ENCODE measurements at places on chromosomes 2 and 18.
A peak's percentile ranks its signal among the peaks of the same experiment; 100 is the strongest.

GRCh38 chr18:60069145-60069544 is 169.3 kb downstream of the PMAIP1 start:
- DNase-seq, result no peak

DNA sequence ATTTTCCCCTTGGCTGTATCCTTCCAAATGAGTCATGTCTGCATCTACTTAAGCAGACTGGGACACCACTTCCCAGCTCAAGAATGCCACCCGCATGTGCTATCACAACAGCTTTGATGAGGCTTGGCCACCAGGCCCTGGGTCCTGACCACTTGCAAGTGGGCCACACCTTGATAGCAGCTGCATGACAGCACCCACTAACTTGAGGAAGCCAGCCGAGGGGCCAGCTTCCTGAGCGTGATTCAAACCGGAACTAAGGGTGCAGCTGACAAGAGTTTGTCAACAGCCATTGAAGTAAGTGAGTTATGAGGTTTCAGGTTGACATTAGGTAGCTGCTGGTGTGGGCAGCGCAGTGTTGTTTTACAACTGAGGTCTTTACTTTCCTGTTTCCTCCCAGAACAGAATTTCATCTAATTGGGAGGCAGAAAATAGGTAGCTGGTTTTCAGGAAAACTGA is 54.4 kb downstream of the EPHA4 start:
- no peak for DNase-seq

DNA sequence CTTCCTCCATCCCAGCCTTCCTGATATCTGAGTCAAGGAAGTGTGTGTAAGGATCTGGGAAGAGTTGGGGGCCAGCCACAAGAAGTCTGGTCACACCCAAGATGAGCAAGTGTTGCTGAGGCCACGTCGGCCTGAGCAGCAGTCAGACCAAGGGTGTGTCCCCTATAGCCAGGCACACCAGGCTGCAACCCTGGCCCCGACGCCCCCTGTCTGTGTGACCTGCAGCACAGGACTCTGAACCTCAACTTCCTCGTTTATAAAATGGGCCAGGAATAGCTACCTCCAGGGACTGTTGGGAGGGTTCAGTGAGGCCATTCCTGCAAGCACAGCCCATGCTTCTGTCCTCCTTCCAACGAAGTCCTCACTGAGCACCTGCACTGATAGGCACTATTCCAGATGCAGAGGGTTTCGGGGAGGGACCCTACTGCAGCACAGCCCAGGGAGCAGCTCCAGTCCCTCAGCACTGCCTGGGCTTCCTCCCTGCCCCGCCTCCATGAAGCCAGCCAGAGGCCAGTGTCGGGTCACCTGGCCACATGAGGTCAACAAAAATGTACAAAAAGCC is 13.3 kb downstream of the LIMS2 start:
- DNase-seq, result no peak

- DNase-seq, result no peak
Measured at GRCh38 chr2:15737314-15738224, 145.9 kb downstream of the DDX1 start.

DNA sequence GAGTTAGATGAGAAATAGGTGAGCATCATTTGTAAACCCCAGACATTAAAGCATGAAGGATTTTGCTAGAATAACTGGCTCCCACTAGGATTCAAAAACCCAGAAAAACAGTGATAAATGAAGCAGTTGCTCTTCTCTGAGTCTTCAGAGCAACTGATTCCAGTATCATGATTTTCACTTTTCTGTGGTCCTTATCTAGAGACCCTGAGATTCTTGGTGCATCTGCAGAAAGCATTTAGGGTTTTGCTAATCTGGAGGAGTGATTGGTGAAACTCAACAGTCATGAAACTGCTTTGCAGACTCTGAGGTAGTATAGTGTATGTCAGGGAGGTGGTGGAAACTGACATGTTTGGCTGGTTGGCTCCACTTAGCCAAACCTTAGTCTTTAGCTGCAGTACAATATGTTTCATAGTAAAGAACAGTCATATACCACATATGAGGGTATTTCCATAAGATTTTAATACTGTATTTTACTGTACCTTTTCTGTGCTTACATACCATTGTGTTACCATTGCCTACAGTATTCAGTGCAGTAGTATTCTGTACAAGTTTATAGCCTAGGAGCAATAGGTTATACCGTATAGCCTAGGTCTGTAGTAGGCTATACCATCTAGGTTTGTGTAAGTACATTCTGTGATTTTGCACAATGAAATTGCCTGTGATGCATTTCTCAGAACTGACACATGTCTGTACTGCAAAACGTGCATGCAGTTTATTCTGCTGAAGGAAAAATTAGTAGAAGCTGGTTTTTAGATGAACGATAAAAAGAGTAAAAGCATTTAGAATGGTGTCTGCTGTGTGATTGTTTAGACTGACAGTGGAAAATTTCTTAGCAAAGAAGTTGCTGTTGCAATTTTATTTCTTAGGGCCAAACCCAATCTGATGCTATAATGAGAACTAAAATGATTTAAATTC is 23.8 kb downstream of the EML4 start:
- DNase-seq, result peak; percentile 18

GRCh38 chr2:149084924-149085795 is 46.7 kb downstream of the LYPD6B start:
- DNase-seq, result peak; percentile 14

DNA sequence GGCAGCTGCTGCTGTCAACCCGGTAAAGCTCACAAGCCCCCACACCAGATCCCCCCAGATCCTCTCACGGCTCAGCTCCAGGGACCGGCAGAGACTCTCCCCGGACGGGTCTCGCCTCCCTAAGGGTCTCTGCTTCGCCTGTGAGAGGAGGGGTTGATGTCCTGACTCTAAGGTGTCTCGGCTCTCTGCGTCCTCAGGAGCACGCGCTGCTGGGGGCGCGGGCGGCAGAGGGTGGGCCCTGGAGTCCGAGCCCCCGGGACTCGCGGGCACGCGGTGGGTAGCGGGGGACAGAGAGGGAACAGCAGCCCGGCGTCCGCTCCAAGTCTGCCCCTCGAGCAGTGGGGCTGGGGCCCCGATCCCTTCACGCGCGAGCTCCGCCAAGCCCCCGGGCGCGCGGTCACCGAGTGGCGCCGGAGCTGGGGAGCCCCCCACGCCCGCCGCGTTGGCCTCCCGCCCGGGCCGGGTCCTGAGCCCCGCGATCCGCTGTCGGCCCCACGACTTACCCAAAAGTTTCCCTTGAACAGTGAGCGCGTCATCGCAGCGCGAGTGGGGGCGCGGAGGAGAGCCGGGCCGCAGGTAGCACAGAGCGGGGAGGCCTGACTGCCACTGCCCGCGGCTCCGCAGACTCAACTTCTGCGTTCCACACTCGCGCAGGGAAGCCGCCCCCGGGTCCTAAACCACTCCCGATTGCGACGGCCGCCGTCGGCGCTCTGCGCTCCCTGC is at the start of gene PSTPIP2:
TSS of gene PSTPIP2 (minus strand) at position 608 of the 723 bp plus-strand sequence. CDS start at position 536, 72 bp downstream.
- DNase-seq, result peak; percentile 67

- DNase-seq, result peak; percentile 74
Measured at GRCh38 chr2:56130463-56131070, 53.2 kb upstream of the CCDC85A start.

DNA sequence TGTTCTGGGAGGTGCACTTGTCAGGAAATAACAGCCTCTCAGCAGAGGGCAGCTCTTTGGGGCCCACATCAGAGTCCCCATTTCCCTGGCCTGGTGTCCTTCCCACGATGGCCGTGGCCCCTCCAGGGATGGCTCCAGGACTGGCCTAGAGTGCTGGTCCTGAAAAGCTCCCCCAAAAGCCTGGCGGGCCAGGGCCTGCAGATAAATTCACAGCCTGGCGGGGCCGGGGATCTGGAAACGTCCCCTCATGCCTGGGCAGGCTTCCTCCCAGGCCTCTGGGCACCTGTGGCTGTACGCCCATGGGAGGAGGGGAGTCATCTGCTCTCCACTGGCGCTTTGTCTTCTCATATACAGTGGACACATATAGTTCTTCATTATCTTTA is 52.6 kb upstream of the HS6ST1 start:
- no peak for DNase-seq

DNA sequence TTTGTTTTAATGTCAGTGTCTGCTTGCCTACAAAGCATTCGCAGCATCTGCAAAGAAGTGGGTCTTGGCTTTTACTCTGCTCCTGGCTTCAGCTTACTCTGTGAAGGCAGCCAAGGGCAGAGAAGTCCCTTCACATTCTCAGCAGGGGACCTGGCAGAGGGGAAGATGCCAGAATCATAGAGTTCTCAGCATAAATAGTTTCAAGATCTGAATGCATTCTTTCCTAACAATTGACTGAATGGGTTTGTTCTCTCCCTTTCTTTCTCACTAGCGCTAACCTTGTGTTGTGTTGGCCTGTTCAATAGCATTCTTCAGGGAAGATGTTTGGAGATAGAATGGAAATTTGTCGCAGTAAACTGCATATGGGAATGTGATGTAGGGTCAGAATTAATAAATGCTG is 106.9 kb downstream of the FARSB start:
- DNase-seq, result peak; percentile 62

DNA sequence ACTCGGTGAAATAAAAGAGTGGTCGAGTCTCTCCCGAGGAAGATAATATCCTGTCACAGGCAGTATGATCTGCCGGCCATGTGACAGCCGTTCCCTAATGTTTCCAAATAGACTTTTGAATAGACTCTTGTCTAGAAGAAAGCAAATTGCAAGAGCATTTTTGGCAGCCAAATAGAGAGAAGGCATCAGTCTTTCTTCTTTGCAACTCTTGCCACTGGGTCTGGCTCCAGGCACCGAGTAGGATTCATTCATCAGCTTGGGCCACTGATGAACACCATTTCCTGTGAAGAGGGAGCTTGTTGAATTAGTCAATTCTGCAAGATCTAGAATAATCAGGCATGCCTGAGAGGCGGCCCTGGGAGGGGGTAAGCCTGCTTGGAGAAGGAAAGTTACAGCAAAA is 165.6 kb downstream of the KLHL29 start:
- DNase-seq, result no peak

GRCh38 chr2:27956888-27957287 is 66.4 kb downstream of the BABAM2 start:
- DNase-seq, result peak; percentile 90
